ENCODE measurements at places on chromosomes 3 and 15. TPM values are rescaled to one million over a fixed set of nuclear protein-coding genes. Genes with fewer than 3 reads are reported as not detected.

The CYP8B1 gene
- not detected for total RNA-seq

The CCDC33 gene
- total RNA-seq: not detected

The AHSG gene
- not detected for total RNA-seq

The CHDH gene
- total RNA-seq: under 0.01 TPM

The HTR3E gene
- total RNA-seq: not detected

All from epithelial cell of alveolus of lung (primary cell).